T-helper 9 cell (primary cell): ENCODE measurements at places on chromosomes 4 and X.

GRCh38 chrX:40282946-40283660, 185.3 kb upstream of the BCOR start:
- DNase-seq: no peak

- DNase-seq: no peak
Observed at GRCh38 chr4:184613405-184613804, 35.8 kb downstream of the CASP3 start.

DNA sequence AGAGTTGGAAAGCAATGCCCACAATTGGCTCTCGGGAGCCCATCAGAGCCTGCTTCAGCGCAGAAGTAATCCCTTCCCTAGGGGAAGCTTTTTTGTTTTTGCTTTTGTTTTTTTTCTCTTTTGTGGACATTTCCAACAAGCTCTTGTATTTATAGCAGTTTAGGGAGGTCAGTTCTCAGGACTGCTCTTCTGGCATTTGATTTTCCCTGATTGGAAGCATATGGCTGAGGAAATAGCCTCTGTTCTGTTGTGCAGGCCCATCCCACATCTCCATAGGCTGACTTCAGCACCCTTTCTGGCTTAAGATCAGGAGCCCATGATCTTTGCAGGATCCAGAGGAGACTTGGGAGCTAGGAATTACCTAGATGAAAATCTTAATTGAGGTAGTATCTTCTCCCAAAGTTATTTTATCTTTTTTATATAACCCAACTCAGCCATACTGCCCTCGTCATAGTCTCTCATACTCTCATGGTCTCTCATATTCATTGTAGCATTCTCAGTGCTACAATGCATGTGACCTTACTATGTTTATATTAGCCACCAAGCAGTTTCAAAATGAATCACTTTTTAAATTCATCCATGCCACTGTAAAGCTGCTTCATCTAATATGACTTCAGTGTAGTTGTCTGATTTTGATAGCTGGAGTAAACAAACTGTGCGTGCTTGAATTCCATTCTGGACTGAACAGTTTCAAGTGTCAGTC, 16.7 kb downstream of the PAGE4 start:
- no peak for DNase-seq

DNA sequence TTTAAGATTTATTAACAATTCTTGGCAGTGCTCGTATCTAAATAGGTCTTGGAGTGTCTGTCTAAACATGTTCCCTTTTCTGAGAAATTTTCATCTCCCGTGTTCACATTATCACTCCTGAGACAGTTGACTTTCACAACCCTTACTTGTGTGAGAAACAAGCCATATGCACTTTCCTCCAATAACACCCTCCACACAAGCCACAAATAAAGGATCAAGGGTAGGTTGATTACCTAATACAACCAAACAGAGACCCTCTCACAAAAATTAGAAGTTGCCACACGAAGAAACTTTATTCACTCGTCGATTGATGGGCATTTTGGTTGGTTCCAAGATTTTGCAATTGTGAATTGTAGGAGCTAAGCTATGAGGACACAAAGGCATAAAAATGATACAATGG, 763.9 kb downstream of the TRAM1L1 start:
- DNase-seq: no peak

GRCh38 chrX:132664273-132664672, 175.4 kb upstream of the MBNL3 start:
- DNase-seq: no peak

DNA sequence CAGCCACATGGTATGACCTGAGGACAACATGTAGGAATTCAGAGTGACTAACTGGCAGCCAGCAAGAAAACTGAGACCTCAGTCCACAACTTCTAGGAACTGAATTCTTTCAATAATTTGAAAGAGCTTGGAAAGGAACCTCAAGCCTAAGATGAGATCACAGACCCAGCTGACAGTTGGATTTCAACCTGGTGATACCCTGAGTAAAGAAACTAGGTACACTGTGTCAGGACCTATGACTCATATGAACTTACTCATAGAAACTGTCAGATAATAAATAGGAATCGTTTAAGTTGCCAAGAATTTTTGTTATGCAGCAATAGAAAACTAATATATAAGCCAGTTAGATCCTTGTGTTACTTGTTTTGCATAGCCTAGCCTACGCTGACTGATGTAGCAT, 102.4 kb upstream of the DCAF12L1 start:
- no peak for DNase-seq

DNA sequence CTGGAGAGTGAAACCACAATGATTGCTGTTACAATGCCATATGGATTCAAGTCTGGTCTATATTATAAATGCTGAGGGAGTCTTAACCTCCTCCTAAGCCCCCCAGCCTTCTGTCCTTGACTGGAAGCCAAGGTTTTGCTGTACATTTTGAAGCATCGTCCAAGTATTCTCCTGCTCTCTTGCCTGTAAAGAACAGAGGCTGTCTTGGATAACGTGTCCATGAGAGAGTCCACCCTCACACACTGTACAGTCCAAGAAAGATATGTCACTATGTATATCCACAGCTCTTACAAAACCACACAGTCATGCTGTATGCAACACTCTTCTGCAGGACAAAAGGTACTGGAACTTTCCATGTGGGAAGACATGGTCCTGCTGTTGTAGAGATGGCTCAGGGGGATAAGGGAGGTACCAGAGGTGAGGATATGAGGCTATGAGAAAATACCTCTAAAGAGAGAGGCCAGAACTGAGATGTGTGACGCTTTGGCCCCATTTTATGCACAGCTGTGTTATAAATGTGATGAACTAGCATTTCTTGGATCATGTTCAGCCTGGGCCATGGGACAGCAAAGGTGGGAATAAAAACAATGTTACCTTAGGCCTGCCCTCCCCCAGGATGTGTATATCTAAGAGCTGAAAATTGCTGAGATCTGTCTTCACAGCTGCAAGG, 678.6 kb downstream of the IQCM start:
- DNase-seq: no peak

DNA sequence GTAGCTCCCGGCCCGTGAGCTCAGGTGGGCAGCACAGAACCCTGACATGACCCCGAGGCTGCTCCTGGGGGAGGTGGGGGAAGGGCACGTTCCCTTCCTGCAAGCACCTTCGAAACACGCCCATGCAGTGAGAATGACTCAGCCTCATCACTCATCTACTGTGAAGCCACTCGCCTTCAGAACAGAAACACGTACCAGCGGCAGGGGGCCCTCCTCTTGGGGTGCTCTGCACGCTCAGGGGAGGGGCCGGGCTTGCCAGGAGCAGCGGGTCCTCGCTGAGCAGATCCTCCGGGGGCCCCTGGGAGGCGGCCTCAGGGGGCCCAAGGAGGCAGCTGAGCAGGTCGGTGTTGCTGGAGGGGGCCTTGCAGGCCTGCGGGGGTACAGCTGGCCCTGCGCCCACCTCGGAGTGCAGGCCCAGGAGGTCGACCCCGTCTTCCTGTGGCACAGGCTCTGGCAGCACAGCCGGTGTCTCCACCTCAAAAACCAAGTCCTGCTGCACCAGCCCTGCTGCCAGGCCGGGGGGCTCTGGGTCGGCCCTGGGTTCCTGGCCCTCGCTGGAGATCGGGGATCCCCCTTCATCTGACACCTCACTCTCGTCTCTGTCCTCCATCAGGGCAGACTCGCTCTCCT, 40.9 kb upstream of the CPLX1 start:
- DNase-seq: no peak

DNA sequence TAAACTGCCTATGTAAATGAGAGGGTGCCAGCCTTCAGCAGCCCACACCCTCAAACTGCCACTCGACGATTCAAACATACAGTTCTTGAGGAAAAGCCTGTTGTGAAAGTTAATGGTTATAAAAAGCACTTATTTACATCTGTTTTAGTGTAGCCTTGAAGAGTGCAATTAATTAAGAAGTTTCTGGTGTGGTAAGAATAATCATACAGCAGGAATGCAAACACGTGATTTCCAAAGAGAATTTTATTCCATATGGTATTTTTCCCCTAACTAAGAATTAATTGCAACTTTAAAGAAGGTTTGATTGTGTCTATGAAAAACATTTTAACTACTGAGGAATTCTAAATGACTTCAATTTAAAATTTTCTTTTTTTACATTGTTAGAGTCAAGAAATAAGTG, 176.3 kb upstream of the PITX2 start:
- no peak for DNase-seq

- DNase-seq: peak; percentile 28
Observed at GRCh38 chr4:40316782-40317635, 18.1 kb upstream of the CHRNA9 start.

GRCh38 chr4:41394481-41394894, 137.8 kb downstream of the UCHL1 start:
- no peak for DNase-seq

GRCh38 chr4:152917543-152918395, 18.4 kb upstream of the FHDC1 start:
- no peak for DNase-seq

GRCh38 chr4:78024085-78024484, 33.0 kb upstream of the FRAS1 start:
- DNase-seq: no peak

DNA sequence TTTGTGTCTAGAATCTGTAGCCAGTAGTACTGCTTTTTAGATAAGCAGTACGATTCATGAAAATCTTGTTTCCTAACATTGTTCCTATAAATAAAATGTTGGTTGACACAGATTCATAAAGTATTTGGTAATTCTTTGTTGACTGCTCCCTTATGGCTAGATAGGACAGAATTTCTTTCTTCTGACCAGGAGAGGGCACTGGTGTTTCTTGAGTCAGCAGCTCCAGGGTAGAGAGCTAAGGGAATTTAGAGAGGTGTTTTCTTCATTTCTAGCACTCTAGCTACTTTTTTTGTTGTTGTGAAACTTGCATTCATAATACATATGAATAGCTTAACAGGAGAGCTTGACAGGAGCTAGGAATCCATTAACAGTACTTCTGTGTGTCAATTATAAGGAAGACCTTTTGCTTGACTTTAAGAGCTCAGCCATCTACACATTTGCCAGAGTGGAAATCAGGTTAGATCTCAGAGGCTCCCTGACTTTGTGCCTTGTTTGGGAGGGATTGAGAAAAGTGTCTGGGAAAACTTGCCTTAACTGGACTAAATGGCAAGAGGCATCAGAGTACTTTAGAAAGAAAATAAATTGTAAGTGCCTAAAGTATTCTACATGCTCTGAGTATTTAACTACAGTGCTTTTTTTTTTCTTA, 756.1 kb downstream of the SH3BGRL start:
- DNase-seq: no peak

DNA sequence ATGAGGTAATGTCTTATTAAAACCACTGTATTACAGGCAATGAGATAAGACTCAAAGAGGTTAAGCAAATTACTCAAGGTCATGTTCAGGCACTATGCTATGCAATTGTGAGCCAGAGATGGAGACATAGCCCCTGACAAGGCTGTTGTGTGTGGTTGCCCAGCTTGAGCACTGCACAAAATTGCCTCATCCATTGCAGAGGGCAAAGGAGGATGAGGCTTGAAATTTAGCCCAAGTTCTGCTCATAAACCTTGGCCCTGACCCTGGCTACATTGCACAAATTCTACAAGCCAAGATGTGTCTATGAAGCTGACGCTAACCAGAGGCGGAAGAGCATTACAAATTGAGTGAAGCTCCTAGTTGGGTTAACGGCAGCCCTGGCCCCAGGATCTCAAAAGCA, 65.6 kb upstream of the PGM2 start:
- no peak for DNase-seq

DNA sequence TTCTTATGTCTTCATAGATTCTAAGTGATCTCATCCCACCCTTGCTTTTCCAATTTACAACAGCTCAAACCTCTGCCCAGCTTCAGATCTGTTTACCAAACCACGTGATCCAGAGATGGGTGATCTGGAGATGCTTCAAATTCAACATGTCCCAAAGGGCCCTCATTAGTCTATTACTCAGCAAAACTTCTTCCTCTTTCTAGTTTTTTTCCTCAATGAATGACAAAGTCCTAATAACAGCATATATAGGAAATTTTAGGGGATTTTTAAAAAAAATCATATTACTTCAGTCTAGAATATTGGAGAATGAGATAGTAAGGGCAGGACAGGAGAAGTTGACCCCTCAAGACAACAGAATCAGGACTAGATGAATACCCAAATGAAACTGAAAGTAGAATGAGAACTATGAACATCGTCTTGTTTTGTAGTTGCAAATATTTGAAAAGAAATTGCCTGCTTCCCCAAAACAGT, 127.1 kb downstream of the CFAP299 start:
- no peak for DNase-seq

DNA sequence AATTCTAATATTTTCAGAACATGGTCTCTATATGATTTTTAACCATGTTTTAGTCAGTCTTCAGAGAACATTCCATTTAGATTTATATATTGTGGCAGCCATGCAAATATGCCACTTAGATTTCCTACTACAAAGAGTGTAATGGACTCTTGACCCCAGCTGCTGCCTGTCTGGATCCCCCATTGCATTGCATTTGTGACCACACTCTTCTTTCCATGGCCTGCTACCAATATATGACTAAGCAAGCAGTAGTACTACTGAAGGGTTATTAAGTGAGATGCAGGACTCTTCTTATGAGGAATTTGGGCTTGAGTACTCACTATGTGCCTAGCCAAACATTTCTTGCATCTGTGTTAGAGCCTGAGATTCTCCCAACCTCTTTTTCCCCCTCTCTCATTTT, 306.8 kb downstream of the PDHA2 start:
- DNase-seq: no peak

DNA sequence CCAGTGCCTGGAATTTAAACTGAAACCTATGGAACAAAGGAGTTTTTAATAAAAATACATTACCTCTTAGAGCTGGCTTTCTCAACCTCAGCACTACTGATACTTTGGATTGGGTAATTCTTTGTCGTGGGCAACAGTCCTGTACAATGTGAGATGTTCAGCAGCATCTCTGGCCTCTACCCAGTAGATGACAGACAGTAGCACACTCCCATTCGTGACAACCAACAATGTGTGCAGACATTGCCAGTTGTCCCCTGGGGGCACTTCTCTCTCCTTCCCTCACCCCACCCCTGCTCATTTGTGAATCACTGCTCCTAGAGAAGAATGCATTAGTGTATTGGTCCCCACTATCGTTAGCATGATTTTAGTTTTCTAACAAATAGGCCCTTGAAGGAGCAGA, 16.2 kb downstream of the GPAT3 start:
- no peak for DNase-seq

- DNase-seq: no peak
Observed at GRCh38 chrX:16559206-16559619, 90.7 kb upstream of the S100G start.

- DNase-seq: no peak
Observed at GRCh38 chr4:188869581-188869980, 730.3 kb downstream of the TRIML1 start.

DNA sequence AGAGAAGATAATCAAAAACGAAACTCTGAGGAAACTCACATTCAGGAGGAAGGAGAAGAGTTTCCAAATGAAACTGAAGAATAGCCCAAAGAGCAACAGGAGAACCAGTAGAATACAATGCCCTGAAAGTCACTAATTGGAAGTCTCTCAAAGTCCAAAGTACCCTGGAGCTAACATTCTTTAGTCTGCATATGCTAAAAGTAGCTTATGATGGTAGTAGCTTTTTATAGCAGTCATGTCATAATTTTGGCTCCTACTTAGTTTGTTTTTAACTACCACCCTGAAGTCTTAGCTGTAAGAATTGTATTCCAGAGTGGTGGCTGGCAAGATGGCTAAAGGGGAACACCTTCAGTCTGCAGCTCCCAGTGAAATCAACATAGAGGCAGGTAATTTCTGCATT, 100.3 kb upstream of the FGF16 start:
- no peak for DNase-seq

- DNase-seq: no peak
Observed at GRCh38 chr4:139528377-139529005, 27.5 kb downstream of the SETD7 start.

- DNase-seq: no peak
Observed at GRCh38 chr4:74317616-74318246, 9.5 kb downstream of the EPGN start.
